Activated naive CD4-positive, alpha-beta T cell treated with anti-CD3 and anti-CD28 coated beads for 36 hours (primary cell): ENCODE measurements at places on chromosomes 16 and 17. TPM values are rescaled to one million over a fixed set of nuclear protein-coding genes. Genes with fewer than 3 reads are reported as not detected.

Gene C17orf50
- not detected for total RNA-seq

Gene ZNF646
- total RNA-seq: 16.7 TPM

Gene KRT222
- total RNA-seq: not detected

Gene GRAPL
- 3.0 TPM for total RNA-seq

Gene FBXW10B
- not detected for total RNA-seq

GRCh38 chr16:55812951-55813350 is 19.9 kb downstream of the CES1 start:
- DNase-seq: no peak

- DNase-seq: no peak
These were observed 88.2 kb upstream of the CORO6 start for GRCh38 chr17:29710891-29711418.

DNA sequence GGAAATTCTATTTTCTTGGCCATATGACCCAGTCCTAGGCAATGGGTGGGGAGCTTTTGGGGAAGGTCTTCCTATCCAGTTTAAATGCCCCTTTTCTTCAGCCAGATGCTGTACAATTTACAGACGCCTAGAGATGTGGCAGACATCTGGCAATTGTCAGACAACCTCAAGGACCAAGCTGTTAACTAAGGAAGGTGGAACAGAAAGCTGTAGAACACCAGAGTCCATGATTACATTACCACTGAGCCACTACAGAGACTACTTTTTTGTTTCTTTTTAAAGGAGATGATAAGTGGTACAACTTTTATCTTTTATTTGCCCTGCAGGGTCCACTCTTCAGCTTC is 21.1 kb upstream of the CORO6 start:
- DNase-seq: no peak

- no peak for DNase-seq
These were observed 36.2 kb upstream of the NAT9 start for GRCh38 chr17:74812109-74813009.

DNA sequence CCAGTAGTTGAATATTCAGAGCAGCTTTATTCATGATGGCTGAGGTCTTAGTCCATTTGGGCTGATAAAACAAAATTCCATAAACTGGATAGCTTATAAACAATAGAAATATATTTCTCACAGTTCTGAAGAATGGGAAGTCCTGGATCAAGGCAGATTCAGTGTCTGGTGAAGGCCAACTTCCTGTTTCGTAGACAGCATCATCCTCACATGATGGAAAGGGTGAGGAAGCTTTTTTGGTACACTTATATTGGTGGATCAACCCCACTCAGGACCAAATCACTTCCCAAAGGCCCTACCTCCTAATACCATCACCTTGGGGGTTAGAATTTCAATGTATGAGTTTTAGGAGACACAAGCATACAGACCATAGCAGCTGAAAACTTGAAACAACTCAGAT is 224.2 kb downstream of the CYB561 start:
- DNase-seq: no peak

DNA sequence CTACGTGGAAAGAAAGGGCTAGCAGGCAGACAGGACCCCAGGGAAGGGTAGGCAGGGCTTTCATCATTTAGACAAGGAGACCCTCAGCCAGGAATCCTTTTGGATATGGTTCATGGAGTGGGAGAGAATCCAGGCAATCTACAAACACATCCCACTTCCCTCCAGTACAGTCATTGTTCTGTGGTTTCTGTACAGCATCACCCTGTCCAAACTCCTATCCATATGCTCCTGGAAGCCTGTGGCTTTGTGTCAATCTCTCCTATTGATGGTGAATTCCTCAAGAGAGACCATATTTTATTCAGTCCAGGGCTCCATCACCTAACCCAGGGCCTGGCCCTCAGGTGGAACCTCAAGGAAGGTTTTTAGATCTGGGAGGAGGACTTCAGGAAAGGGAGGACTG is 99.2 kb downstream of the SPACA3 start:
- DNase-seq: no peak

DNA sequence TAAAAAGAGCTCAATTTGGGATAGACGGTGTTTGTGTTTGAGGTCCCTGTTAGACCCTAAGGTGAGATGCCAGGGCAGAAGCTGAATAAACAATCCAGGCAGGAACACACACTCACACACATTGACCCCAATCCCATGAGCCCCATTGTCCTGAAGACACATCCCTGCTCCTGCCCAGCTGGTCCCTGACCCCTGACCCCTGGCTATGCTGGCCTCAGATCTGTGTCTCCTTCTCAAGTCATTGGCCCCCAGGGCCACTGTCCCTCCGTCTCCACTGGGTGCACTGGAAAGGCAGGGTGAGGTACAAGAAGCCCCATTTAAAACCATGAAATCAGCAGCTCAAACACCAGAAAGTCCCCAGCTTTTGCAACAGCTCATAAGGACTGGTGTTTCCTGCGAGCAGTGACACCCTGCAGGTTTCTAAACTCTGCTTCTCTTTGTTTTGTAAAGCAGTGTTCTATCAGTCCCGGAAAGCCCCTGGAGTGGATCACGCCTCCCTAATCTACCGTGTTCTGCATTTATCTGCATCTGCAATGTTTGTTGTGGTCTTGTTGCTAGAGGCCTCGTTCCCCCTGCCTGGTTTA is 18.0 kb upstream of the ASGR2 start:
- peak; percentile 88 for DNase-seq

DNA sequence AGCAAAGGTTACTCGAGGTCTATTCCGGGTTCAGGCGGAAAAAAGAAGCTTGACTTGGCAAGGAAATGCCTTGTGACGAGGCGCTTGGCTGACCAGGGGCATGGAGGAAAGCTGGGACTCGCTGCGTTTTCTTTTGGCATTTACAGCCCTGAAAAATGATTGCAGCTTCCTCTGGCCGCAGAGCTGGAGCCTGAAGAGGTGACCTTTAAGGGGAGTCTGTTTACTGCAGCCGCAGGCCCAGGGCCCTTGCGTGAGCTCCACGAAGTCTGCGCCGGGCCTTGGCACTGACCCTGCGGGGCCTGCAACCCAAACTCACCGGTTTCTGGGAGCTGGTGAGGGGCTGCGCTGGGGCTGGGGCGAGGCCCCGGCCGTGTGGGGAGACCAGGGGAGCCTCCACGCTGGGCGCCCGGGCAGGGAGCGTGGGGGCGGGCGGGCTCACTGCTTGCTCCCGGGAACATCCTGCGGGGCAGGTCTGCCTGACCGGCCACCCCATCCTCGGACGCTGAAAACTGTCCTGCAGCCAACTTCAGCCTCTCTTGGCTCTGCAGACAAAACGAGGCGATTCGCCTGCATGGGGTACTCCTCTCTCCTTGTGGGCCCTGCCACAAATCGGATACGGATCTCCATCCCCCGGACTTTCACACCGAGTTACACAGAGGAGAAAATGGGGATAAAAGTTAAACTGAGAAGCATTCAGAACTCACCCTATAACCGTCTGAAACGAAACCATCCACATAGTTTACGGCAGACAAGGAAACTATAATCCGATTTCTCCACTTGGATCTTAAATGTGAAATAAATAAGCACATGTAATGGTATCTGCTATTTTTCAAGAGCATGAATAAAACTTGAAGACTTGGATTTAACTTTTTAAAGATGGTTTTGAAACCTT is 206.3 kb upstream of the FOXF1 start:
- no peak for DNase-seq
